ENCODE measurements at places on chromosomes 11 and 22.

- peak; percentile 81 for DNase-seq
Observed at GRCh38 chr22:35892192-35892591, 136.4 kb downstream of the RBFOX2 start.

- DNase-seq = no peak
Observed at GRCh38 chr22:25909614-25910387, 167.8 kb downstream of the MYO18B start.

DNA sequence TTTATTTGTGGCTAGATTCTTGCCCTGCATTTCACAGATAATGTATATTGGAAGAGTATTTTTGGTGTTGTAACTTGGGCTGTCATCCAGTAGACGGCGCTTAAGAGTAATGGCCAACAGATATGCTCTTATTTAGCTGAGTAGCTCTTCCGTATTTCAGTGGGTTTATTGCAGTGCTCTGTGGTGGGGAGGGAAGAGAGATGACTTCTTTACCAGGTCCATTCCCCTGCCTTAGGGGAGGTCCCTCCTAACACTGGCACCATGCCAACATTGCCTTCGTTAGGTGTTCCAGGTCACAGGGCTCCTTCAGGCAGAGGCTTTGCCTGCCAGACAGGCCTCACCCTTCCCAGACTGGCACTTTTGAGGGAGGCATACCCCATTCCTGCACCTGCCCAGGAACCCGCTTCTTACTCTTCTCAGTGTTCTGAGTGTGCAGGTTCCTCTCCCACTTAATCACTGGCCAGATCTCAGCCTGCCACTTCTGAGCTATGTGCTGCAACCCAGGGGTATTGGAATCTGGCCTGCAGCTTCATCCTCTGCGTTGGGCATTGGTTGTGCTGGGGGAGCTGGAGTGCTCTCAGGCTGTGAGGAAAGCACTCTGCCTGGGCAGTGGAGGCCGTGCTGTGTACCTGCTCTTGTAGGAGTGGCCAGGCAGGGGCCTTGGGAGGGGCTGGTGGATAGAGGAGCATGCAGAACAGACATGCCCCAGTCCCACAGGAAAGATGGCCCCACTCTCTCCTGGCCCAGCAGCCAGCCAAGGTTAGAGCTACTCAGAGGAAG lies 29.4 kb upstream of the SLN start:
- DNase-seq = peak; percentile 55

DNA sequence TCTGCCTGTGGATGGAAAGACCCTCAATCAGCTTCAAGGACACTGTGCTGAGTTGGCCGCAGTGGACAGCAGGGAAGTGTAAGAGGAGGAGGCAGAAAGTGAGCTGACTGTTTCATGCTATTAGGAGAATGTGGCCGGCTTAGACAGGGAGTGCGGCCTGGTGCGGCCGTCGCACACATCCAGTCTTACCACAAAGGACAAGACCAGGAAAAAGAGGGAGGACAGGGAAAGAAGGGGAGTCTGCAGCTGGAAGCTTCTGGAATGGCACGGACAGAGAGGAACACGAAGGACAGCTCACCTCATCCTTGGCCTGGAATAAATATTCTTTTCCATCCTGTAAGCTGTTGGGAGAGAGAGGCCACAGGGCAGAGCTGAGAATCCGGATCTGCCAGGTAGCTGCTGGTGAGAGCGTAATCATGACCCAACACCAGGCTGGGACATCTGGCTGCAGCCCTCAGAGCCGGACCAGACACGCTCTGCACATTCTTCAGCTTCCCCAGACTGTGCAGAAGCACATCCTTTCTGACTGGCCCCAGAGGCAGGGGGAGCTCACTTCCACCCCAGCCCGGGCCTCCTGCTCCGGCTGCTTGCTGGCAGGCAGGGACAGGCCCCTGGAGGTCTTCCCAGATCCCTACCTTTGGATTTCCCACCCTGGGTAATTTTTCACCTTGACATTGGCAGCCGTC lies 8.6 kb upstream of the RBM4B start:
- no peak for DNase-seq

- no peak for DNase-seq
Observed at GRCh38 chr11:70717936-70718595, 319.7 kb downstream of the CTTN start.

- no peak for DNase-seq
Observed at GRCh38 chr11:68935516-68936357, 32.0 kb downstream of the IGHMBP2 start.

DNA sequence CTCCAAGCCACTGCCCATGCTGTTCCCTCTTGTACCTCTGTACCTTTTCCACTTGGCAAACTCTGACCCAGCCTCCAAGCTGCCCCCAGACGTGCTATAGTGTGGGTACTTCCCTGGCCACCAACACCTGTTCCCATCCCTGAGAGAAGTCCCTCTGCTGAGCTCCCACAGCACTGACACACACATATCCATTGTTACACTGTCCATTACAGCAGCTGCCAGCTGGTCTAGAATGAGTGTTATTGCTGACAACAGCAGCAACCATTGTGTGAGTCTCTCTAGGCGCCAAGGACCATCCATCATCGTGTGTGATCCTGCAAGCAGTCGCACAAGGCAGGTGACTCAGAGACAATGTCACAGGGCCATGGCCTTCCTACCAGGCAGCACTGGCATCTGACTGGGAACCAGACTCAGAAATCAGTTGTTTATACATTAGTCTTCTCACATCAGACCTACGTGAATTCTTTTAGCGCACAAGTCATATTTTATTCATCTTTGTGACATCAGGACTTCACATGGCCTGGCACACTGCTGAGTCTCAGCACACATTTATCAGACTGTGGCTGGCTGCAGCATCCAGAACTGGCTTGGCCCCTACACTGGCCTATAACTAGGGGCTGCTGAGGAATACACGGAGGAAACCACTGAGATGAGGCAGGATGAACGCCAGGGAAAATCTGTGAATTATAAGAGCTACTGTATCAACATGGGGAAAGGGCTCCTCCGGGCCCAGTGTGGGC lies 56.4 kb downstream of the SGSM3 start:
- no peak for DNase-seq

GRCh38 chr22:28297504-28297903 lies 378.4 kb upstream of the PITPNB start:
- DNase-seq = peak; percentile 12

DNA sequence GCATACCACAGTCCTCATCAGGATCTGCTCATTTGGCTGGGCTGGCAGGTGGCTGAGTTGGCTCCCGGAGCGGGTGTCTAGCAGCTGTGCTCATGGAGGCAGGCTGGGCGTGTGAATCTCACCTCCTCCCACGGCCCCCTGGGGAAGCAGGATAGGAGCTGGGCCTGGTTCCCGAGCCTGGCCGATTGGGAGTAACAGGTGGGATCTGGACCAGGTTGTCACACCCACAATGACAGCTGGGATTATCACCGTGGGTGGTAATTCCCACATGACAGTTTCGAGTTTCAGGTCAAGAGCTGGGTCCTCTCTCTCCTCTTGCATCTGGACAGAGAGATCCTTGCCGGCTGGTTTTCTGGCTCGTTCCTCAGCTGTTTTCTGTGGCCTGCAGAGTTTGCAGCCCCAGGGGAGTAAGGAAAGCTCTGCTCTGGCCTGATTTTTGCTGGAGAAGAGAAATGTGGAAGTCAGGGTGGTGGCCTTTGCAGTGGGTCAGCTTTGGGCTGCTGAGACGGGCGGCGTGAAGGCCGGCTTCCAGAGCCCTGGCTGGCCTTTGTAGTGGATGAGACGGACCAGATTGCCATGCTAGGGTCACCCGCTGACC lies 57.0 kb downstream of the BCR start:
- DNase-seq = peak; percentile 31

DNA sequence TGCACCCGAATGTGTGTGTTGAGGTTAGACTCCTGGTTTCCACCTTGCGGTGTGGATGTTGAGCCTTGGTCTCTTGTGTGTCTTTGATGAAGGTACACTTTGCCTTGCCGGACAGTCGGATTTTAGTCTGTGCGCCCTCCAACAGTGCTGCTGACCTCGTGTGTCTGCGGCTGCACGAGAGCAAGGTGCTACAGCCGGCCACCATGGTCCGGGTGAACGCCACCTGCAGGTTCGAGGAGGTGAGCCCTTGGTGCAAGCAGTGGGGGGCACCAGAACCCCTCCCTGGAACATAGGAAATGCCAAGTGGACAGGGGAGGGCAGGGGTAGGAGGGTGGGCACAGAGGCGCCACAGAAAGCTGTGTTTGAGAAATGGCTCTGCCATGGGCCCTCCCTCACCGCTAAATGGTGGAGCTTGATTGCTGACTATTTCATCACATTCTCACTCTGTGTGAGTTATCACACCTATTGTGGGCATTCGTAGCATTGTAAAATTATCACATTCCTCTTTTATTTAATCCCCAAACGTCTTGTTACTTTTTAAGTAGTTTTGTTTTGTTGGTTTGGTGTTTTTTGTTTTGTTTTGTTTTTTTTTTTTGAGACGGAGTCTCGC lies 26.4 kb upstream of the PANX2 start:
- DNase-seq = no peak

- DNase-seq = peak; percentile 19
Observed at GRCh38 chr11:122749005-122749687, 89.2 kb upstream of the CRTAM start.

DNA sequence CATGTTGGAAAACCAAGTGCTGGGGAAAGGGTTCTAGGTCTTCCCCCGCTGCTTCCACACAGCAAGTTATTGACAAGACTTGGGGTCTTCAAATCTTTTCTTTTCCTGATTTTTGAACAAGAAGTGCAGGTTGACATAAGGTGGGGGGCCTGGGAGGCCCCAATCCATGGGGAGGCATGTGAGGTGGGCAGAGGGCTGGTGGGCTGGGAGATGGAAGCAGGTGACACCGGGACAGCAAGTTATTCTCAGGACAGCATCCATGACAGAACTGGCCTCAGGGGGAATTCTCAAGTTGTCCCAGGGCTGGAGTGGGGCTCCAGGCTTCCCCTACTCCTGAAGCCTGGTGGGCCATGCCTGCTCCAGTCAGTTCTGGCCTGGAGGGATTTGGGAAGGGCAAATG lies 5.5 kb downstream of the FGF19 start:
- no peak for DNase-seq

GRCh38 chr11:86782742-86783141 lies 17.6 kb upstream of the PRSS23 start:
- DNase-seq = no peak

GRCh38 chr22:27895600-27895999 lies 23.5 kb downstream of the PITPNB start:
- DNase-seq = no peak

DNA sequence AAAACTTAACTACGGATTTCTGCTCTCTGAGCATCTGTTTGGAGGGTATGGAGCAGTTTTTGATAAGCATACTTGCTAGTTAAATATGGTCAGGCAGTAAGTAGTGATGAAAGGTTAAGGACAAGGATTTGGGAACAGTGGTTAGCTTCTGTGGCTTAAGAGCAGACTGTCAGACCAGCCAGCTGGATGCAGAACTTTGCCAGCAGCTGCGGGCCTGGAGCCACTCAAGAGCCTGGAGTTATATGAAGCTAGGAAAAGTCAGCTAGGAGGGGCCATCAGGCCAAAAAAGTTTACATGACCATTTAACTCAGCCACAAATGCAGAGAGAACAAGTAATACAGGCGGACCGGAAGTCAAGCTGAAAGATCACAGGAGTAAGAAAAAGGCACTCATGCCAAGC lies 1817.7 kb downstream of the LRRC4C start:
- DNase-seq = peak; percentile 46

GRCh38 chr11:126880872-126881271 lies 119.7 kb downstream of the KIRREL3 start:
- DNase-seq = no peak

DNA sequence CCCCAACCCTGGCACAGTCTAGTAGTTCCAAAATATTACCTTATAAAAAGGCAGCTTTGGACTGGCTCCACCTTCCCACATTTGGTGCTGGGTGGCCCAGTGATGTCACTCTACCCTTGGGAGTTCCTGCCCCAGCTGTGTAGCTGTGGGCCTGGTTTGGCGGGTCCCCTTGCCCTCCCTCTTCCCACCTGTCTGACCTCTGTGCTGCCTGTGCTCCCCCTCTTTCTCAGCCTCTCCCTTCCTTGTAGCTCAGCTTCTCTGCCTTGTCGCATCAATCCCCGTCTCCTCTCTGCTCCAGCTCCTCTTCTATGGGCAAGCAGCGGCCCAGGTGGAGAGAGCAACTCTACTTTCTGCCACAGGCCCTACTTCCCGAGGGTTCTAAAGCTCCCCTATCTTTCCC lies 54.6 kb downstream of the CHRDL2 start:
- DNase-seq = no peak

DNA sequence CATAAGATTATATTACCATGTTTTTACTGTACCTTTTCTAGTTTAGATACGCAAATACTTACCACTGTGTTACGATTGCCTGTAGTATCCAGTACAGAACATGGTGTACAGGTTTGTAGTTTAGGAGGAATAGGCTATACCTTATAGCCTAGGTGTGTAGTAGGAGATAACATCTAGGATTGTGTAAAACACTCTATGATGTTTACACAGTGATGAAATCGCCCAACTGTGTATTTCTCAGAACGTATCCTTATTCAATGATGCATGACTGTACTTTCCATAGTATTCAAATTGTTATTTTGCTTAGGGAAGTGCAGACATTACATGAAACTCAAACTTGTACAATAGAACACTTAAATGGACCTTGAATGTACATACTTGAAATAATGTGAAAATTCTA lies 188.1 kb upstream of the PDGFD start:
- no peak for DNase-seq

- peak; percentile 41 for DNase-seq
Observed at GRCh38 chr11:62459080-62459479, 40.2 kb downstream of the SCGB1A1 start.

GRCh38 chr11:70305501-70305900 lies 35.0 kb downstream of the PPFIA1 start:
- no peak for DNase-seq

DNA sequence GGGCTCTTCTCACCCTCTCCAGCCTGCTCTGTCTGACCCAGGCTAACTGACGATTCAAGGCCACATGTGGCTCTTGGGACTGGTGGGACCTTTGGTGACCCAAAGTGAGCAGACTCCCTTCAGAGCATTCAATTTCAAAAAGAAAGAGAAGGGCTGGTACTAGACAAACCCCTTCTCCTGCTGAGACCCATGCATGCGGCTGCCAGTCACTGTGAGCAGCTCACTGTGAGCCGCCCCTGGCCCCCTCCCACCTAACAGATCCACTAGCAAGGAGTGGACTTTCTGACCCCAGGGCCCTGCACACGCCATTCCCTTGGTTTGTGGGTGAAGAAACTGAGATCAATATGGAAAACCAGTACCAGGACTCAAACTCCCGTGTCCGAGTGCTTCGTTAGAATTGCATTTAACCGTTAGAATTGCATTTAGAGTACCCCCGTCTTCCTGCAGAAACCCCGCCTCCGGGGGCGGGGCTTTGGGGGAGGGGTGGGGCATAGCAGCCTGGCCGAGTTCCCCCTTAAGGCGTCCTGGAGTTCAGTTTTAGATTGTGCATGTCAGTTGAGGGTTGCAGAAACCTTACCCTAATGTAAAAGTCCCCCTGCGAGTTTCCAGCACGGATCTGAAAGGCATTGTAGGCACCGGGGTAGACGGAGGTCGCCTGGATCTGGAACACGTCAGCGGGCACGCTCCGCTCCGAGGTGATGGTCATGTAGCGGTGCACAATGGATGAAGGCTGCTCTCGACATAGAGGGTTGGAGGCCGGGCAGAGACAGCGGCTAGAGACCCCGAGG lies 5.1 kb downstream of the EFEMP2 start:
- peak; percentile 23 for DNase-seq

All from cardiac muscle cell (in vitro differentiated cells and primary cell).